ENCODE measurements at places on chromosomes 16 and 17. TPM values are rescaled to one million over a fixed set of nuclear protein-coding genes. Genes with fewer than 3 reads are reported as not detected.

Gene C17orf67
- total RNA-seq, result 2.0 TPM

Gene IL34
- 2.9 TPM for total RNA-seq

Gene CENPN
- 34.0 TPM for total RNA-seq

Gene NME1
- total RNA-seq, result 148 TPM

Gene HBA1
- total RNA-seq, result not detected

Gene RNF43
- not detected for total RNA-seq

Gene GSPT1
- total RNA-seq, result 122 TPM

Gene CACNA1H
- under 0.01 TPM for total RNA-seq

Gene C17orf107
- 1.3 TPM for total RNA-seq

Gene RHOT1
- 34.9 TPM for total RNA-seq

Gene ARHGAP23
- total RNA-seq, result 66.9 TPM

Gene MEFV
- not detected for total RNA-seq

Gene CCL3
- total RNA-seq, result not detected

Gene UTP4
- total RNA-seq, result 27.2 TPM

Gene ABCA9
- 8.5 TPM for total RNA-seq

Gene ARL17B
- 3.9 TPM for total RNA-seq

Gene KLHL10
- total RNA-seq, result not detected

Gene ATXN7L3
- total RNA-seq, result 55.2 TPM

Gene TP53TG3C
- not detected for total RNA-seq

Gene SLC9A5
- 0.86 TPM for total RNA-seq
